ENCODE measurements at places on chromosomes 11 and 22.

GRCh38 chr11:125273519-125274000, 109.0 kb downstream of the PKNOX2 start:
- DNase-seq = no peak

DNA sequence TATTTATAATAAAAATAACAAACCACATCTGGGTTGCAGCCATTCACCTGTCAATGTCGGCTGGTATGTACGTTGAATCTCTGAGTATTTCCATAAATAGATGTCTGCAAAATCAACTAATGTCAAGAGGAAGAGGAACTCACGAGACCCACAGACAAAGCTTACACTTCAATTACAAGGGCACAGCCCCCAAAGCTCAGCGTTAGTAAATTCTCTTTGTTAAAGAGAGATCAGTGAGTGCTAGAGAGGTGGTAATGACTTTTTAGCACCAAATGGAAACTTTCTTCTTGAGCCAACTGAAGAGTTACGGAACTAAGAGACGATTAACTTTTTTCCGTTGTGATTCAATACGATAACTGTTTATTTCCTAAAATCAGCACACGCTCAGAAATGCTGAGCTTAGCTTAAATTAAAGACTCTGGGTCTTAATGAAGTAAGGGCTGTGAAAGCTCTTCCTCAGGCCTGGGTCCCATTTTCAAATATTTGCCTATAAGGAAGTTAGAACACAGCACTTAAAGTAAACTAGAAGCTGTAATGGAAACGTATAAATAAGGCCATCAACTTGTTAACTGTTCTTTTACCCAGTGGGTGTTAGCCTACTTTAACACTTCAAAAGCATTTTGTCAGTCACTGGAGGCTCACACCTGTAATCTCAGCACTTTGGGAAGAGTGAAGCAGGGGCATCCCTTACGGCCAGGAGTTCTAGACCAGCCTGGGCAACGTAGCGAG, 22.8 kb upstream of the TFIP11 start:
- DNase-seq = no peak

DNA sequence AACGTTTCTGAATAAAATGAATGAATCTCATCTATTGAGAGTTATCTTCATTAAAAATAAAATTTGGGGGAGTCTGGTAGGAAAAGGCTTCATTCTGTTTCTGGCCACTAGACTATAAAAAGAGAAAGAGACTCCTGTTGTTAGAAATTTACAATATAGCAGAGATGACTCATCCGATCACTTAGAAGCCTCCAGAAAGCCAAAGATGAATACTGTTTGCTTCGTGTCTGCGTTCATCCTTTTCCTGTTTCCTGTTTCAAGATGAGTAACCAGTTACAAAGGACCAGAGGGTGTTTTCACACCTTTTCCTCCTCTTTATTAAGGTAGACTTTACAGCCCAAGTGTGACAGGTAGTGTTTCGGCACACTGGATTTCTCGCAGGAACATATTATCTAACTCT, 1120.7 kb downstream of the LRRC4C start:
- no peak for DNase-seq

DNA sequence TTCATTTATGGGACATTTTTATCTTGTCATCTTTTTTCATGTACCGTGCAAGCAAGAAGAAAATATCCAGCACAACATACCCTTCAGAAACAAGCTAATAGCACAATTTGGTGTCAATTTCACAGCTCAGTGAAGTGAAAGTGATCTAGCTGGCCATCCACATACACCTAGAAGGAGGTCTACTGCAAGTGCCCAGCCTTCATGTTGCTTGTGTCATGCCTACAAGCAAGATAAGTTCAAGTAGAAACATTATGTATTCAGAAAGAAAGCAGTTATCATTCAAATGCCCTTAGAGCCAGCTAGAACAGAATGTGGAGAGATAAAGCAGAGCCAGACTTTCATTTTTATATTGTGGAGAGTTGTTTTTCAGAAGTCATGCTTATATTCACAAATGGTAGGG, 325.7 kb upstream of the PITPNB start:
- no peak for DNase-seq

- no peak for DNase-seq
Observed at GRCh38 chr11:6472934-6473333, 807 bp downstream of the TRIM3 start.

DNA sequence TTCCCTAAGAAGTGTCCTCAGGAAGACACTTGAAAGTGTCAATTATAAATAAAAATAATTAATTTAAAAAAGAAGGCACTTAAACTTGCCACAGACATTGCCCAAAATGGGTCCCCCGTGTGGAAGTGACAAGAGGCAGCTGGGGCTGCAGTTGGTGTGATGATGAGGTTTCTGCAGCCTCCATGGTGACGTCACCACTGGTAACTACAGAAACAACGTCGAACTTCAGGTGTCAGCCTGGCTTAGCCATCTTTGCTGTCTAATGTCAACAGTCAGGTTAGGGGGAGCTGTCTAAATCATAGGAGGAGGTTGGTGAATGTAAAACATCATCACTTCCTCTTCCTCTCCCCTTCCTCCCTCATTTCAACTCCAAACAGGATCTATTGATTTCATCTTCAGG, 328.6 kb downstream of the MN1 start:
- DNase-seq = no peak

DNA sequence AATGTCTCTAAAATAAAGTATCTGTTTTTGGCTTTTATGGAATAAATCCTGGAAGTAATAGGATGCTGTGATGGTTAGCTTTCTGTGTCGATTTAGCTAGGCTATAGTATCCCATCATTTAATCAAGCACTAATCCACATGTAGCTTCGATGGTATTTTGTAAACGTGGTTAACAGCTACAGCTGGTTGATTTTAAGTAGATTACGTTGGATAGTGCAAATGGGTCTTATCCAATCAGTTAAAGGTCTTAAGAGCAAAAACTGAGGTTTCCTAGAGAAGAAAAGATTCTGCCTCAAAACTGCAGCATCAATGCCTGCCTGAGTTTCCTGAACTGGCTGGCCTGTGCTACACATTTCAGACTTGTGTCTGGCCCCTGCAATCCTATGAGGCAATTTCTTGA, 314.2 kb upstream of the SORL1-AS1 start:
- no peak for DNase-seq

GRCh38 chr11:45411228-45411946, 125.2 kb upstream of the SYT13 start:
- no peak for DNase-seq

- no peak for DNase-seq
Observed at GRCh38 chr11:125347261-125347585, 148.8 kb downstream of the FEZ1 start.

- DNase-seq = no peak
Observed at GRCh38 chr11:94145431-94145830, 16.8 kb downstream of the PANX1 start.

GRCh38 chr11:65952052-65952521, 6.8 kb downstream of the TSGA10IP start:
- no peak for DNase-seq

DNA sequence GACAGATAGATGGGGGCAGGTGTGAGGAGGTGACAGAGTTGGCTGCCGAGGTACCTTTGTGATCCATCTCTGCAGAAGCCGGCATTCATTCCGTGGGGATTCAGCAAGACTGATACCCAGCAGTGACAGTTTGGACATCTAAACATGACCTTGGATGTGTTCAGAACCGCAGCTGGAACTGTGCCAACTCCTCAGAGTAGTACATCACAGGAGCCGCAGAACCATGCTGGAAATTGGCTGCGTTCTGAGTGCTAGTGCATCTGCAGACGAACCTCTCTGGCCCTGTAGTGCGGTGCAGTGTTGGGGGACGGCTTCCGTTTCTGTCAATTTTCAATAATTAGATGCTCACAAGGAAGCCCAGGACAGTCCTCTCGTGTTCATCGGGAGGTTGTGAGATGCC, 772.1 kb downstream of the NTM start:
- DNase-seq = no peak

GRCh38 chr22:47567126-47568090, 805.0 kb downstream of the TBC1D22A start:
- no peak for DNase-seq

DNA sequence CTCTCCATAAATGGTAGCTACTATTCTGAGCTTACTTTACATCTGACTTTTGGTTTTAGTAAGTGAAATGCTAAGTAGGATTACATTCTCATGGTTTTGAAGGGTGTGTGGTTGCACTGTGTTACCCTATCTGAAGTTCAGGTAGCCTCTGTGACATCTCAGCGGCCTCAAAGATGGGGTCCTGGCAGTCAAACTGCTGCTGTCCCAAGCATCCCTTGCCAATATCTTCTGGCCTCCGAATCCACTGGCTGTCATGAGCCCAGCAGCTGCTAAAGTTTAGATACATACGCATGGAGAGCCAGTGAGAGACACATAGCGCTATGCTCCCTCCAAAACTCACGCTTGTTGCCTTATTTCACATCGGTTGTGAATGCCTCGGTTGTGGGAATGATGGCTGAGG, 34.9 kb downstream of the UBASH3B start:
- no peak for DNase-seq

- peak; percentile 45 for DNase-seq
Observed at GRCh38 chr22:36409911-36410756, 22.4 kb upstream of the MYH9 start.

GRCh38 chr22:43277987-43278601, 65.1 kb downstream of the SCUBE1 start:
- no peak for DNase-seq

GRCh38 chr11:64924910-64925284, 408 bp downstream of the PPP2R5B start:
- DNase-seq = no peak

DNA sequence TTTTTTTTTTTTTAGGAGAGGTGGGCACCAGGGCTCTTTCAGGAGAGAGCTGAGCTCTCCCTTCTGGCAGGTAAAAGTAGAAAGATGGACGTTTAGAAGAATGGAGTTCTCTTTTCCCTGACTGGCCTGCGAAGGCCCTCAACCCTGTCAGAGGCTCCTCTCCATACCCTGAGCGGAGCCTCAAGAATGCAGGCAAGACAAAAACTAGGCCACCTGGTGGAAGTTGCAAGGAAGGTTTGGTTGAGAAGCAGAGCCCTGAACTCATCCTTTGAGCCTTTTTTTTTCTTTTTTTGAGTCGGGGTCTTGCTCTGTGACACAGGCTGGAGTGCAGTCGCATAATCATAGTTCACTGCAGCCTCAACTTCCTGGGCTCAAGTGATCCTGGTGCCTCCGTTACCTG, 1.4 kb downstream of the OTOG start:
- DNase-seq = no peak

DNA sequence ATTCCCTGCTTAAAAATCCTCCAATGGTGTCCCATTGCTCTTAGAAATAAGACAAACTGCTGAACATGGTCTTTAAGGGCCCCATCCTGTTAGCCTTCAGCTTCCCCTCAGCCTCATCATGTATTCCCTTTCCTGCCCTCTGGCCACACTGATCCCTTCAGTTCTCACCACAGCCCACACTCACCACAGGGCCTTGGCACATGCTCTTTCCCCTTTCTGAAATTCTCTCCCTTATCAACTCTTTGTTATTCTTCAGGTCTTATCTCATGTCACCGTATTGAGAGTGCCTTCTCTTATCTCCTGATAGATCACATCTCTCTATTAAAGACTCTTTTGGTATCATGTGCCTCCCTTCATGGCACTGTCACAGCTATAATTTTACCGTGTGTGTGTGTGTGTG, 167.8 kb upstream of the MPPED2 start:
- DNase-seq = no peak

- DNase-seq = no peak
Observed at GRCh38 chr22:16776080-16776479, 49.1 kb downstream of the XKR3 start.

- no peak for DNase-seq
Observed at GRCh38 chr11:10044618-10045017, 249.4 kb downstream of the SBF2 start.

DNA sequence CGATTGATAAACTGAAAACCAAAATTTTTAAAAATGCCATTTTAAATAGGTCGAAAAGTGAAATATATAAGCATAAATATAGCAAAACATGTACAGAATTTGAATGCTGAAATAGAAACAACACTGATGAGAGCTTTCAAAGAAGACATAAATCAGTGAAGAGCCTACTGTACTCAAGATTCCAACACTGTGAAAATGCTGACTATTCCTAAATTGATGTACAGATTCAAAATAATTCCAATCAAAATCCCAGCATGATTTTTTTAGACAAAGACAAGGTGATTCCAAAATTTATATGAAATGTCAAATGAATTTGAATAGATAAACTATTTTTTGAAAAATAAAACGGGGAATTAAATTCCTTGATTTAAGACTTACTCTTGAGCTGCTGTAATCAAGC, 1010.4 kb downstream of the TBC1D22A start:
- no peak for DNase-seq

GRCh38 chr11:45449036-45449601, 163.0 kb upstream of the SYT13 start:
- DNase-seq = no peak

GRCh38 chr11:108432783-108433182, 34.5 kb downstream of the C11orf65 start:
- no peak for DNase-seq

DNA sequence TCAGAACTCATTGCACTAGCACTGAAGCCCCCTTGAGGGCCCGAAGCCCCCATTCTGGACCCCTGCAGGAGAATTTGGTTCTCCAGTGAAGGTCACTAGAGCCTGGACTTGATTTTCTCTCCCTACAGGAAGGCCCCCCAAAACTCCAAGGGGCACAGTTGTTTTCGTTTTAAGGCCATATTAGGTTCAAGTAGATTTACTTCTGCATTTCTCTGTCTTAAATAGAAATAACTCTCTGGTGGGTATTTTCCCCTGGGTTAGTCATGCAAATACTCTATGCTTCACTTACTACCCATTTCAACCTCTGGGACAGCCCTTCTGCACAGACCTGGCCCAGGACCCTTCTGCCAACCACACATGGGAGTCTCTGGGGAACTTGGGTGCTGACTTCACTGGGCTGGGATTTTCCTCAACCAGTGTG, 41.6 kb downstream of the WEE1 start:
- DNase-seq = no peak

DNA sequence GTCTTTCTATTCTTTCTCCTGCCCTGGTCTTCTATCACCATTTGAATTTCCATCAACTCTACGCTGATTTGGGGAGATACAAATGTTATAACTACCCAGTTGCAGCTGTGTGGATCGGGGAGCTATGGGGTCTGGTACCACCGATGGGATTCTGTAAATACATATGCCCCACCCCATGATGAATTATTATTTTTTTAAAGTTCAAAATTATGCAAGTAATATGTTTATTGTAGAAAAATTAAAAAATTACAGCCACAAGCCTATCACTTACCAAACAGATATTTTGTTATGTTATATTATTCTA, 52.4 kb upstream of the CLMP start:
- DNase-seq = no peak

Measured in esophagus squamous epithelium (tissue), 5 donors.